ENCODE measurements at places on chromosomes 7 and 10.

DNA sequence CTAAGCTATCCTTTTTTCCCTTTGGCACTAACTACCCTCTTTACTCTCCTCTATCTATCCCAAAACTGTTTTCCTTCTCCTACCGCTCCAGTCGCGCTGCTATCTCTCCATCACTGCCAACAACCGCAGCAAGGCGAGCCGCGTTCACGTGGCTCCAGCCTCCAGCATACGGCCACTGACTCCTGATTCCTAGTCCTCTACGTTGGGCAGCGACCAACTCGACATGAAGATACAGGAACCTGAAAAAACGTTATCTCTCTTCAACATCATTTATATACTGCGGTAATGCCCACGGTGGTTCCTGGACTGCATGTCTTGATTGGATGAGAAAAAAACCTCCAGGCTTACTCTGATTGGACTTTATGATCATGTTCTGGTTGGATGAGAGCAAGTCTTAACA, 129.5 kb downstream of the ZNF716 start:
- peak; percentile 41 for DNase-seq

DNA sequence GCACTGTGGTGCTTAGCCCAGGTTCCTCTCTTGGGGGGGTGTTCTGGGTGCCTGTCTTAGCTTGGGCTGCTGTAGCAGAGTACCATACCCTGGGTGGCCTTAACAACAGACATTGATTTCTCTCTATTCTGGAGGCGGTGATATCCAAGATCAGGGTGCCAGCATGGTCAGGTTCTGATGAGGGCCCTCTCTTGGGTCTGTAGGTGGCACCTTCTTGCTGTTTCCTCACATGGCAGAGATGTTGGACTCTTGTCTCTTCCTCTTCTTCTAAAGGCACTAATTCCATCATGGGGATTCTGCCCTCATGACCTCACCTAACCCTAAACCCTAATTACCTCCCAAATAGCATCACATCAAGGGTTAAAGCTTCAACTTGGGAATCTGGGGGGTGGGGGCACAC, 19.9 kb upstream of the CRHR2 start:
- no peak for DNase-seq

GRCh38 chr7:32461484-32461883, 28.7 kb downstream of the LSM5 start:
- DNase-seq, result no peak

DNA sequence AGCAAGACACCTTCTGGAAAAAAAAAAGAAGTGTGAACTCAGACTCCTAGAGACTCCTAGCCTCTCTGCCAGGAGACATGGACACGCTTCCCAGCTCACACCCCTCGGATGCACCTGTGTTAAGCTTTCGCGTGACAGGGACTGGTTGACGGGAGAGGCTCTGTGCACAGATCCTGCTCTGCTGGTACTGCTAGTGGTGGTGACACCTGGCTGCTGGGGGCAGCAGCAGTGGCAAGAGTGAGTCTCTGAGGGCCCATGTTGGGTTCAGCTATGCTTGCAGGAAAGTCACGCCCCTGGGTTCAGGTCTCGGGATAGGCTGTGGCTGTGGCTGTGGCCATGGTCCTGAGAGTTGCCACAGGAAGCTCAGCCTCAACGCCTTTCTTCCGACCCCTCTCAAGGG, 81.1 kb downstream of the XRCC2 start:
- no peak for DNase-seq

- no peak for DNase-seq
Measured at GRCh38 chr10:45375101-45375500, 1.1 kb downstream of the ALOX5 start.
